Chondrocyte (in vitro differentiated cells): ENCODE measurements at places on chromosomes 6 and 20.

GRCh38 chr6:32522302-32523047 is 7.6 kb downstream of the HLA-DRB5 start:
- H3K27me3 ChIP-seq: peaks cover 51% of the 10 kb centered on the region
- no peak overlapping the region for H3K4me3 ChIP-seq
- no peak for DNase-seq
- peaks cover 7% of the 10 kb centered on the region for H3K4me1 ChIP-seq

DNA sequence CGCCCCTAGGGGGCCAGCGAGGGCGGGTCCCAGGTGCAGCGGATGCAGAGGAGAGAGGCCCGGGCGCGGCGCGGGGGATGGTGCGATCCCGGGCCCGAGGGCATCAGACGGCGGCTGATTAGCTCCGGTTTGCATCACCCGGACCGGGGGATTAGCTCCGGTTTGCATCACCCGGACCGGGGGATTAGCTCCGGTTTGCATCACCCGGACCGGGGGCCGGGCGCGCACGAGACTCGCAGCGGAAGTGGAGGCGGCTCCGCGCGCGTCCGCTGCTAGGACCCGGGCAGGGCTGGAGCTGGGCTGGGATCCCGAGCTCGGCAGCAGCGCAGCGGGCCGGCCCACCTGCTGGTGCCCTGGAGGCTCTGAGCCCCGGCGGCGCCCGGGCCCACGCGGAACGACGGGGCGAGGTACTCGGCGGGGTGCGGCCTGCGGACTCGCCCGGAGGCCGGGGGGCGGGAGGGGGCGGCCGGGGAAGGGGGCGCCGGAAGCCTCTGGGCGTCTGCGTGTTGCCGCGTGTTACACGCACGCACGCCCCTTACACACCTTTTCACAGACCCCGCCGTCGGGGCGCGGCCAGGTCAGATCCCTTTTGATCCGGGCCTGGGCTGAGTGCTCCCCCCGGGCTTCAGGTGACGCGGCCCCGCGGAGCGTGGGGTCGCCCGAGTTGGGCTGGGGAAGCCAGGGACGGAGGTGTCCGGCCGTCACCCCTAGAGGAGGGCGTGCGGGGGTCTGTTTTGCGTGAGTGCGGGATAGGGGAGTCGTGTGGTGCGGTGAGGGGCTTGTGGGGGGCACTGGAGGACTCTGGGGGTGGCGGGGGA is 412 bp downstream of the TRIB3 start:
- no peak for DNase-seq
- H3K4me1 ChIP-seq: peaks cover 31% of the 10 kb centered on the region
- H3K27ac ChIP-seq: peak overlapping the region; percentile 99
- no peaks in the 10 kb centered on the region for H3K27me3 ChIP-seq

- H3K27ac ChIP-seq: no peak overlapping the region
- H3K27me3 ChIP-seq: no peaks in the 10 kb centered on the region
- DNase-seq: no peak
- H3K4me3 ChIP-seq: no peak overlapping the region
Observed at GRCh38 chr6:162631546-162631945, 96.0 kb downstream of the PRKN start.

DNA sequence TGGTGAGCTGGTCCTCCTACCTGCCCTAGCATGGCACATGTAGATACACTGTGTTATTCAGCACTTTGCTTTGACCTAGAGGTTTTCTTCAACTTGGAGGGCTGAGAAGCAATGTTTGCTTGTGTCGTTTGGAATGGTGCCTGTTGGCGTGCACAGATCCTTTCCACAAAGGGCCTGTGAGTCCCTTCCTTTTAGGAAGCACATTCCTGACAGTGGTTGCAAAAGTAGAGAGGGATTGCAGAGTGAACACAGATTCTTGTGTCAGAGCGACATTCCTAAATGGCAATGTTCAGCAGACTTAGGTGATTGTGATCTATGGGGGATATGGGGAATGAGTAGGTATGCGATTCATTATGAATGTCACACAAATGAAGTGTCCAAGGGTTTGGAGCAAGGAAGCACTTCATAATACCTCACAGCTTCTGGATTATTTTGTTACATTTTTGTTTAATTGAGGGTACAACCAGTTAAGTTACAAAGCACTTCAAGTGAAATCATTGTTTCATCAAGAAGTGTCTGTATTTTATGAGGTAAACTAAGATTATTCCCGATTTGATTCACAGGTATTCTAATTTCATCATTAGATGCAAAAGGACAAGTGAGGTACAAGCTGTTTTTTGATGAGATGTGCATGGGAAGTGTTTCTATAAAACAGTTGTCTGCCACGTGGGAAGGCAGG is 713 bp upstream of the RNF144B start:
- H3K4me3 ChIP-seq: peak overlapping the region; percentile 80
- H3K36me3 ChIP-seq: no peaks in the 10 kb centered on the region
- DNase-seq: no peak
- H3K4me1 ChIP-seq: peaks cover 47% of the 10 kb centered on the region

DNA sequence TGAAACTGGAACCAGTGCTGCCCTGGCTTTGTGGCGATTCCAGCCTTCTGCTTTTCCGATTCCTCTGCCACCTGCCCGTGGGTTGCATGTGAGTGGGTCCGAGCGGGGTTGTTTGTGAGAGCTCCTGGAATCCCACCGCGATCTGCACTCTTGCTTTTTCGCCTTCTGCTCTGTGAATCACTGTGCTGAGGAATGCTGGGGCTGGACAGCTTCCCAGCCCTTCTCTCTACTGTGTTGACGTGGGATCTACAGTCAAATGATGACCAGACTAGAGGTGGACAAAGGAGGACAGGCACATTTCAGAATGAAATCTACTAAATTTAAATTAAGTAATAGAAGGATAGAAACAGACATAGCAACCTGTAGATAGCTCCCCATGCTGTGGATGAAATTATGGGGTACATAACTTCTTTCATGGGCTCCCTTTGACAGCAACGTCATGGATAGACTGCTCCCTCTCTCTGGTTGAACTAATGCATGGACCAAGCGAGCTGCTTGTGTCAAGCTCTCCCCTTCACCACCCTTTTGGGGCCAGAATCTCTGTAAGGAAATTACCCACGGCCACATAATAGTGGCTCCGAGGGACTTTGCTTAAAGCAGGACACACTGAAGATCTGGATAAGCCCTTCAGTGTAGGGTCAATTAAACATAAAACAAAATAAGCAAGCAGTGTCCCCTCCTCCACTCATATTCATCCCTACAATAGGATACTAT is 2.0 kb downstream of the FNDC1 start:
- peak overlapping the region; percentile 91 for H3K27ac ChIP-seq
- no peak for DNase-seq
- peaks cover 42% of the 10 kb centered on the region for H3K4me1 ChIP-seq
- peaks cover 2% of the 10 kb centered on the region for H3K36me3 ChIP-seq

GRCh38 chr6:33872761-33873160 is 69.0 kb upstream of the MLN start:
- DNase-seq: no peak
- peaks cover 41% of the 10 kb centered on the region for H3K27me3 ChIP-seq
- no peaks in the 10 kb centered on the region for H3K36me3 ChIP-seq
- H3K4me3 ChIP-seq: no peak overlapping the region
- no peaks in the 10 kb centered on the region for H3K4me1 ChIP-seq
- H3K27ac ChIP-seq: no peak overlapping the region

GRCh38 chr6:53322188-53323029 is 26.3 kb downstream of the ELOVL5 start:
- no peak for DNase-seq
- no peaks in the 10 kb centered on the region for H3K27me3 ChIP-seq
- H3K27ac ChIP-seq: peak overlapping the region; percentile 78

- H3K4me1 ChIP-seq: peaks cover 10% of the 10 kb centered on the region
- no peak overlapping the region for H3K27ac ChIP-seq
- no peak for DNase-seq
- H3K27me3 ChIP-seq: no peaks in the 10 kb centered on the region
- H3K4me3 ChIP-seq: no peak overlapping the region
Observed at GRCh38 chr20:2518558-2518957, 9.8 kb upstream of the ZNF343 start.

GRCh38 chr6:26057899-26058298 is 29.3 kb upstream of the HFE start:
- H3K36me3 ChIP-seq: no peaks in the 10 kb centered on the region
- H3K4me3 ChIP-seq: no peak overlapping the region
- peaks cover 12% of the 10 kb centered on the region for H3K4me1 ChIP-seq
- no peak for DNase-seq

DNA sequence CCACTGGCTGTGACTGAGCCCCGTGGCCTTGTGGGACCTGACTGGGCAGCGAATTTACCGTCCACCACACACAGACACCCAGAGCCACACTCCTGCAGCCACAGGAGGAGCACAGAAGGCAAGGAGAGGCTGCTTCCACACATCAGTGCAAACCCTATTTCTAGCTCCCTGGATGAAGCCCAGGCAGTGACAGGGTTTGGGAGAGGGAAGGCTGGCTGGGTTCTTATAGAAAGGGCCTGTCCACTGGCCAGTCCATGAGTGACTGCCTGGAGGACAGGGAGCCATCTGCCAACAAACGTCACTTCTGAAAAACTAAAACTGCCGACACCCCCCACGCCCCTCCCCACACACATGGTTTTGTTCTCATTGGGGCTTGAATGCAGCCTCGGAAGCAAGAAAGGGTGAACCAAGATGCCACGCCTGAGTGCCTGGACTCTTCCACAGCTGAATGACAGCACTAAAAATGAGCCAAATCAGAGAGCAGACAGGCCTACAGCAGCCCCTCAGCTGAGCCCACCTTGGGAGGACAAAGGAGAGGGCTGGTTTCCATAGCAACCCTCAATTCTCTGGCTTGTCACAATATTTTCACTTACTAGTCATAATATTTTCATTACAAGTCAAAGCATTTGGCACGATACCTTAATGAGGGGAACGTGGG is 38.4 kb downstream of the RRBP1 start:
- H3K27ac ChIP-seq: peak overlapping the region; percentile 87
- H3K4me3 ChIP-seq: no peak overlapping the region
- peaks cover 12% of the 10 kb centered on the region for H3K36me3 ChIP-seq
- H3K4me1 ChIP-seq: peaks cover 78% of the 10 kb centered on the region
- peak; percentile 43 for DNase-seq

GRCh38 chr6:10099529-10100140 is 315.2 kb downstream of the TFAP2A start:
- no peak overlapping the region for H3K27ac ChIP-seq
- no peak overlapping the region for H3K4me3 ChIP-seq
- peaks cover 4% of the 10 kb centered on the region for H3K4me1 ChIP-seq
- no peak for DNase-seq
- no peaks in the 10 kb centered on the region for H3K36me3 ChIP-seq

- no peak for DNase-seq
- no peak overlapping the region for H3K27ac ChIP-seq
Observed at GRCh38 chr6:98944168-98944567, 3.6 kb downstream of the FBXL4 start.

- H3K4me3 ChIP-seq: no peak overlapping the region
- no peak overlapping the region for H3K27ac ChIP-seq
- no peaks in the 10 kb centered on the region for H3K4me1 ChIP-seq
- H3K36me3 ChIP-seq: no peaks in the 10 kb centered on the region
Observed at GRCh38 chr20:32966881-32967781, 37.1 kb downstream of the SUN5 start.

DNA sequence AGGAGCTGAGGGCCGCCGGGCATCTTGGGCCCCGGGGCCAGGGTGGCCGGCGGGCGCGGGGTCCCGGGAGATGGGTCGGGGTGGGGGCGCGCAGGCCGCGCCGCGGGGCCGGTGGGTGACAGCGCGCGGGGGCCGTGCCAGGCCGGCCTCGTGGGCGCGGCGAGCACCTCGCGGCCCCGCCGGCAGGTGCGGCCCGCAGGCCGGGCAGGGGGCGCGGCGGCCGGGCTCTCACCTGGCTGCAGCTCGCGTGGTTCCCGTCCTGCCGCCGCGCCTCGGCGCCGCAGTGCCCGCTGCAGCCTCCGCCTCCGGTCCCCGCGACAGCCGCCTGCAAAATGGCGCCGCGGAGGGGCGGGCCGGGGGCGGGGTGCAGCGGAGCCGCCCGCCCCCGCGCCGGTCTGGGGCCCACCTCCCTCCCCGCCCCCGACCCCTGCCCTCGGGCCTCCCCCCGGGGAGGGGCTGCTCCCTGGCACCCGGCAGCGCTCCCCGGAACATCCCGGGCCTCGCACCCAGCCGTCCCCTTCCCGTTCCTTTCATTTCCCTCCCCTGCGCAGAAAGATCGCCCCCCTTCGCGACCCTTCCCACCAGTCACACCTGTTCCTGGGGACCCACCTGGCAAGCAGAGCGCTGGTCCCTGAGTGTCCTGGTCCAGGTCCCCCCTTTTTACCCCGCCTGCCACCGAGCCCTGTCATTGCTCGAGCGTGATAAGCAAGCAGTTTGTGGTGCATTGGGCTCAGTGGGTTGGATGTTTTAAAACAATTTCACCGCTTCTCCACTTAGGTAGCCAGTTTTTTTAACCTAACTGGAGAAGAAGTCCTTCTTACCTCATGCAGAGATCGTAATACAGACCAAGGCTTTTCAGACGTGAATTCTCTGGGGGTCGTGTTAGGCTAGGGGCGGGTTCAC is at the start of gene SLC23A2:
TSS of gene SLC23A2 (minus strand) at position 337 of the 903 bp plus-strand sequence. CDS start 68,948 bp downstream, outside the sequence.
- H3K36me3 ChIP-seq: no peaks in the 10 kb centered on the region
- DNase-seq: no peak
- H3K4me3 ChIP-seq: peak within 1 kb of the TSS; percentile 95
- peak within 1 kb of the TSS; percentile 84 for H3K27ac ChIP-seq

DNA sequence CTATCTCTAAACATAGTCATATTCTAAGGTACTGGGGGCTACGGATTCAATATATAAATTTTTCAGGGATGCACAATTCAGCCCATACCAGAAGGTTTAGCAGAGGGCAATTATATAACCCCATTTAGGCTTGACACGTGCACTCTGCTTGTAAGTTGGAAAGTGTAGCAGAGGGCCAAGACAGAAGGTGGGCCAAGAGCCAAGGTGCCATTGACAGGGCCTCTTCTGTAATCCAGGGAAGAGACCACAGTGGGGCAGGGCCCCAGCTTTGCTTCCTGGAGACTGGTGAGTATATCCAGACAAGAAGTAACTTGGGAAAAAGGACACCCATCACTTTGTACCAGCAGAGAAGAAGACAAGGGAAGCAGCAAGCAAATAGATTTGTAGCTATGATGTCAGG is 672.4 kb upstream of the MARCKS start:
- peak overlapping the region; percentile 86 for H3K27ac ChIP-seq
- H3K27me3 ChIP-seq: no peaks in the 10 kb centered on the region
- DNase-seq: no peak

DNA sequence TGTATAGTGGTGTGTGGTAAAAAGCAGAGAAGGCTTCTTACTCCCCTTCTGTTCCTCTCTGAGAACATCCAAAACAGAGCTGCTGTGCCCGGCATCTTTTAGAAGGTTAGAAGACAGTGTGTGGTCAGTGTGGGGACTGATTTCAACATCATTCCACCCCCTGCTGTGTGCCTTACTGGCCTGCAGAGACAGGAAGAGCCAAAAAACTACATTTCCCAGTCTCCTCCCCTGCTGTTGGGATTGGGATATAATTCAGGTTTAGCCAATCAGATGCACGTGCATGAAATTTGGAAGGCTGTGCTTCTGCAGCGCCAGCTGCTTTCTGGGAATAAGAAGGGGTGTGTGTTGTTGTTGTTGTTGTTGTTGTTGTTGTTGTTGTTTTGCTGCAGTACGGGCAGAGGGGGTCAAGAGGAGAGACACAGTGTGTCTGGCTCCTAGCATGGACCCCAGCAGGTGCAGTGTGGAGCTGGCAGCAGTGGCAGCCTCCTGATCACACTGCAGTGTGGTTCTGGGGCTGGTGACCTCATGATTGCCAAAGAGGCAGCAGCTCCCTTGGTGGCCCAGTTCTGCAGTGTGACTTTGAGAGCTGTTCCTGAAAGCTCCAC is 74.7 kb downstream of the MRPL14 start:
- H3K27me3 ChIP-seq: no peaks in the 10 kb centered on the region
- no peaks in the 10 kb centered on the region for H3K36me3 ChIP-seq
